CD8-positive, alpha-beta T cell (primary cell): ENCODE measurements at places on chromosomes 1 and 21.
A peak's percentile ranks its signal among the peaks of the same experiment; 100 is the strongest.

GRCh38 chr1:100039591-100039990, 69.8 kb downstream of the SLC35A3 start:
- no peak for DNase-seq

DNA sequence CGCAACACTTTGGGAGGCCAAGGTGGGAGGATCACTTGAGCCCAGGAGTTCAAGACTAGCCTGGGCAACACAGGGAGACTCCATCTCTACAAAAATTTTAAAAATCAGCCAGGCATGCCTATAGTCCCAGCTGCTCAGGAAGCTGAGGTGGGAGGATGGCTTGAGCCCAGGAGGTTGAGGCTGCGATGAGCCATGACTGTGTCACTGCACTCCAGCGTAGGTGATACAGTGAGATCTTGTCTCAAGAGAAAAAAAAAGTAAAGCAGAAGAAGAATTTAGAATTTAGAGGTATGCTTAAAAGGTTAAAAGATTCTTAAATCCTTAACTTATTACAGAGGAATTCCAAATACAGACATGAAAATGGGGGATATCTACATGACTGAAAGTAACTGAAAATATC, 79.5 kb downstream of the SMYD3 start:
- no peak for DNase-seq

DNA sequence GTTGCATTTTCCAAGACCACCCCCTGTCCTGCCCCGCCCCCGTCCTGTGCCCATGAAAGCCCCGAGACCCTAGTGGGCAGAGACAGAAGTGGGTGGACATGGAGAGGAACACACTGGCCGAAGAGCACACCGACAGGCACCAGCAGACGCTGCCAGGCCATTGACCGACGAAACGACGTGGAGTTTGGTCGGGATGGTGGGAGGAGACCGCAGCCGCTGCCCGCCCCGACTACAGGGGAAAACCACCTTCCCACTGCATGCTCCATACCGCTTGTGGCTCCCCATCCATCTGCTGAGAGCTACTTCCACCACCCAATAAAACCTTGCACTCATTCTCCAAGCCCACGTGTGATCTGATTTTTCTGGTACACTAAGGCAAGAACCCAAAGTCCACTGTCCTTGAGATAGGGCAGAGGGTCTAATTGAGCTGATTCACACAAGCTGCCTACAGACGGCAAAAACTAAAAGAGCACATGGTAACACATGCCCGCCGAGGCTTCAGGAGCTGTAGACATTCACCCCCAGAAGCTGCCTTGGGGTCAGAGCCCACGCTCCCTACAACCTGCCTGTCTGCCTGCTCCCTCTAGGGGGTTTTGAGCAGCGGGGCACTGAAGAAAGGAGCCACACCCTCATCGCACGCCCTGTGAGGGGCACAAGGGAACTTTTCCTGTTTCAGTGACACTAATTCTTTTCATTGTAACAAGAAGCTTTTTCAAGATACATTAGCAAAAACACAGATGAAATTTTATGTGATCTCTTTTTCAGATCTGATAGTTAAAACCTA, 81.2 kb upstream of the RAB3GAP2 start:
- DNase-seq: no peak

DNA sequence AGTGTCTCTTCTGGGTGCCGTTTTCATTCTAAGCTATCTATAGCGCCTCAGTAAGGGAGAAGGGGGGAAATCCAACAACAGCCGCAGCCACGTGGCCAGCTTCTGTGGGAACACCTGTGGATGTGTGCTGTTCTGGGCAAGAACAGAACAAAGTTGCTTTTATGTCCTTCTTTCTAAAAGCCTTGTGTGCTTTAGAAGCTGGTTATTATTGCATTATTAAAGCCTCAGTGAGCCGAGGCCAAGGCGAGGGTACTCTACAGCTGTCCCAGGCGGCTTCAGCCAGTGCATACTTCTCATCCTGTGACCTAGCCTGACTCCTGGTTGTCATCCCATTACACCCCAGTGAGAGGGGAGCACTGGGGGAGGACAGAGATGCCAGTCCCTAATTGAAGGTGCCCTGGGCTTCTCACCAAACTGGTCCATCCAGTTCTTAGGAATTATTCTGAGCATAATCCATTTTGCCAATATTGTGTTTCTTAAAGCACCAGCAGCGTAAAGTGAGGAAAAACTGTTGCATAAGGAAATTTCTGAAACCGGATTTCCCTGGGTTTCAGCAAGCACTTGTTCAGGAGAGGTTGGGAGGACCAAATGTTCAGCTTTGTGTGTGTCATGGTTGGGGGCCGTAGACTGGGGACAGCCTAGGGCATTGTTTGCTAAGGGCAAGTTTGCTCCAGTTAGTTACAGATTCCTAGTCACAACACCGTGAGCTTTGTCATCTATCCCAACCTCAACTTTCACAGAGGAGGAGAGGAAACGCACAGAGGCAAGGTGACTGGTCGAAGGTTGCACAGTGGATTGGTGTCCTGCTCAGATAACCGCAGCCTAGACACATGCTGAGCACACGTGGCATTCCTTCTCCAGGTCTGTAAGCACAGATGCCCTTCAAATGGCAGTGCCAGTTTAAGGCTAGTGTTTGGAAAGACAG, 61.0 kb upstream of the ATP1A1 start:
- DNase-seq: no peak

DNA sequence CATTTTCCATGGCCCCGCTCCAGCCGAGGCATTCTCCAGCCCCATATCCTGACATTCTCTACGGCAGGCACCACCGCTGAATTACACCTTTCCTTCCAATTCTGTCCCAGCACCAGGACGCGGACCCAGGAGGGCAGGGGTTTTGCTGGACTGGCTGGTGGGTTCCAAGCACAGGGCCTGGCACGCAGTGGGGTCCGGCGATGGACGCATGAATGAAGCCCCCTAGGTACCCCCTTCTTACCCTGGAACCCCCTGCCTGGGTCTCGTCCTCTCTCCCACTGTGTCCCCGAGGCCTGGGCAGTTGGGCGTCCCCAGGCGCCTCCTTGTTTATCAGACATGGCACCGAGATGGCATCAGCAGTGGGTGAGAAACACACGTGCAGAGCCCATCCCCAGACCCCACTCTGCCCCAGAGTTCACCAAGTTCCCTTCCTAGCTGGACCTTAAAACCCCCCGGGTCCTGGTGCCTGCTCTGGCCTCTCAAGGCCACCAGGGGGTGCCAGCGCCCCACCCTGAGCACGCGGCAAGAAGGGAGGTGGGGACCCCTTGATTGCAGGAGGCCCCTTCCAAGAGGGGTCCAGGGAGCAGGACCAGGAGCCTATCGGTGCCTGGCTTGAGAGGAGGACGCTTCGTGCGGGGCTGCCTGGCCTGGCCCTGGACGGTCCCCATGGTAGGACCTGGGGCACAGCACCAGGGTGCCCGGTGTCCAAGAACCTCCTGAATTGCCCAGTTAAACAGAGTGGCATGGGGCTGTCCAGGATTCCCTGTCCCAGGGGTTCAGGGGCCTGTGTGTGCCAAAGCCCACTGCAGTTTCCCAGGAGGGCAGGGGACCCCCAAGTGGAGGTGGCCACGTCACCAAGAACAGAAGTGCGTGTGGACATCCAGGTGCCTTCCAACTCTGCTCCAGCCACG, 46.1 kb downstream of the MEGF6 start:
- DNase-seq: peak; percentile 53

DNA sequence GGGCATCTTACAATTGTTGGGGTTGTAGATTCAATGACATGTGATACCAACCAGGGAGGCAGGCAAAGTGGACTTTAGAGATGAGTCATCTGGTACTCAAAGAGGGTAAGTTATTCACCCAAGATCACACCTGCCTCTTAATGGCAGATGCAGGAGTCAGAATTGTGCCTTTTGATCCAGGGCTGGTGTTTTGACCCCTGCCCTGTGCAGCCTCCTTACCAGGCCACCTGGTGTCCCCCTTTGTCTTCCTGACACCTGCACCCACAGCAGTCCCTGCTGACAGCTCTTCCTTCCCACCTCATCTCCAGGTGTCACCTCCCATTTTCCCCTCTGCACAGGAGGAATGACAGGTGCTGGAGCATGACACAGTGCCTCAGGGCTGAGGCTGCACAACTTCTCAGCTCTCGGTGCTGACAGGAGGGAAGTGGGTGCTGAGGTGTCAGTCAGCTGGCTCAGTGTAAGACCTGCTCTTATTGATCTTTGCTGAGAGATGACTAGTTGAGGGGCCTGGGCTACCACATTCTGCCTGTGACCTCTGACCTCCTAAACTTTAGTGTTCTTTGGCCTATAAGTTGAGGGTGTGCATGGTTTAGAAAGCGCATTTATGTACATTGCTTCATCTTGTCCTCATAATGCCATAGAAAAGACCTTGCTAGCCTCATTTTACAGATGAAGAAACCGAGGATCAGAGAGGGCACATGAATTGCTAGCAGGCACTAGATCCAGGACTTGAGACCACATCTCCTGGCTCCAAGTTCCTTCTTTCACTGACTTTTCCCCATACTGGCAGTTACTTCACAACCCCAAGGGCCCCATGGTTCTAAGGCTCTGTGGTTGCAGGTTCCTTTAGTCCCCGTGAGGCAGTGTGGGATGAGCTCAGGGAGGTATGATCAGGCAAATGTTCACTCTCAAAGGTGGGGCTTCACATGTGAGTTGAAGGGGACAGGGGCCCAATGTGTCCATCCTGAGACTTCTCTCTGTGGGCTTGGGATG, 31.3 kb downstream of the CACNA1E start:
- DNase-seq: no peak

DNA sequence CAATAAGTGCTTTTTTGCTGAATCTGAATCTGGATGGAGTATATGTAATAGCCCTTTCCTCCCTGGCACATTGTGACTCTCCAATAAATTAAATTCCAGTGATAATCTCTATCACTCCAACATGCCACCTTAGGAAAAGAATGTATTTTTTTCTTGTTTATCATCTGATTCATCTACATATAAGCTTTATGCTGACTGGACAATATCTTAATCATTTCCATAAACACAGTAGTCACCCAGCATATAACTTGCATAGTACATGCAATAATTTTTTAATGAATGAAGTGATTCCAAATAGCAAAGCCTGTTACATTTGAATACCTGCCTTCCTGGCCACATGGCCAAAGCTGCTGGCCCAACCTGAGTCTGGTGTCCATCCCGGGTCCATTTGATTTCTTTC, 477.6 kb upstream of the USP24 start:
- no peak for DNase-seq

DNA sequence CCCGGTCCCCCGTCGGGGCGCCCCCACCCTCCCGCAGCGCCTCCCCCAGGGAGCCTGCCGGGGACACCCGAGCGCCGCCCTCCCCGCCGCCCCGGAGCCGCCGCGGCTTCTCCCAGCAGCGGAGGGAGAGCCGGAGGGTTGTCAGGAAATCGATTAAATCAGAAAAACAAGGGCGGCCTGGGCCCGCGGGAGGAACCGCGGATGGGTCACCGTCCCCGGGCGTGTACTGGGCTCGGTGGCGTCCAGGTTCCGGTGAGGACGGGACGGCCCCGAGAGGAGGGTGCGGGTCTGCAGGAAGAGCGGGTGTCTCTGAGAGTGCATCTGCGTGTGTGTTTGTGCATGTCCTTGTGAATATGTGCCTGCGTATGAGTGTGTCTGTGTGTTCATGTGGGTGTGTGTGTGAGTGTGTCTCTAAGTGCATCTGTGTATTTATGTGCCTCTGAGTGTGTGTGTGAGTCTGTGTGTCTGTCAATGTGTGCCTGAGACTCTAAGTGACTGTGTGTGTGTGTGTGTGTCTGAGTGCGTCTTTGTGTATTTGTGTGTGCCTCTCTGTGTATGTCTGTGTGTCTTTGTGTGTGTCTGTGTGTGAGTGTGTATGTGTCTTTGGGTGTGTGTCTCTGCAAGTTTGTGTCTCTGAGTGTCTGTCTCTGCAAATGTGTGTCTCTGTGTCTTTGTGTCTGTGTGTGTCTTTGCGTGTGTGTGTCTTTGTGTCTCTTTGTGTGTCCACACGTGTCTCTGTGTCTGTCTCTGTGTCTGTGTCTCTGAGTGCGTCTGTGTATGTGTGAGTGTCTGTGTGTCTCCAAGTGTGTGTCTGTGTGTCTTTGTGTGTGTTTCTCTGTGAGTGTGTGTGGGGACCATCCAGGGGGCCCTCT, 1.1 kb downstream of the SPSB1 start:
- DNase-seq: peak; percentile 36

DNA sequence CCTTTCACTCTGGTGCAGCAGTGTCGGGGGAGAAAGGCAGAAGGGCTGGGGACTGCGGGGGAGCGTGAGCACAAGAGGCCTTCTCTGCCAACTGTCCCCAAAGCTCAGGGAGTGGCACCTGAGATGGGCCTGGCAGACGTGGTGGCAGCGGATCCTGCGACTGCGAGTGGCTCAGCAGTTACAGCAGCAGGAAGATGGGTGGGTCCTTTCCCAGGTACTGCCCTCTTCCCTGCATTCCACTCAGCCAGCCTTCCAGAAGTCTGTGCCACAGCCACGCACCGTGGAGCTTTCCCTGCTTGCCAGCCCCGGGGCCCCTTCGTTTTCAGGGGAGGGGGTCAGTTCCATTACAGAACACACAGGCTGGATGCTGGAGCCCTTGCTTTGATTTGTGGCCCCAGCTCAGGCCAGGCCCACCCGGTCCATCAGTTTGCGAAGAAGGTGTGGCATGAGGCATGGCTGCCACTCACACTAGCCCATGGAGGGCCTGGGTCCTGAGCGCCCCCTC, 17.2 kb downstream of the MTHFR start:
- no peak for DNase-seq

DNA sequence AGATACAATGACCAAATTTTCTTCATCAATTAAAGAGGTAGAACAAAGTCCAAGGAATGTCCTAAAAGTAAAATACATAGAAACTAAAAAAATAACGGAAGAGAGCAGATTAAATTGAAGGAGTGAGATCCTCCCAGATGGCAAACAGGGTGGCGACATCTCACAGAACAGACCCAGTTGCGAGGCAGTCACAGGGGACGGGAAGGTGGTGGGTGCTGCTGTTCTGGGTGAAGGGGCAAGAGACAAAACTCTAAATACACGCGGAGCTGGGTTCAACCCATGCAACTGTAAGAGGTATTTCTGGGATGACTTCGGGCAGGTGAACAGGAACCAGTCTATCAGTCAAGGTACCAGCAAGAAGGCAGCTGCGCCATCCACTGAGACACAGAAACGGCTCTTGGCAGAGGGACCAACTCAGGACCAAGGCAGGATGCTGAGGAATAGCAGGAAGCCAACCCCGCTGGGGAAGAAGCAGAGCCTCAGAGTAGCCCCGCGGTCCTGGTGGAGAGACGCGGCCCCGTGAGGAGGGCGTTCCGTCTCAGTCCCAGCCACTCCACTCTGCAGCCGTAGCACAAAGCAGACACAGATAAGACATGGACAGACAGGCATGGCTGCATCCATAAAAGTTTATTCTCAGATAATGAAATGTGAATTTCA, 32.2 kb downstream of the WDR4 start:
- DNase-seq: no peak

- DNase-seq: no peak
These were observed 2.0 kb downstream of the RPRD2 start for GRCh38 chr1:150365941-150366340.

- DNase-seq: no peak
These were observed 2.2 kb downstream of the SH3BP5L start for GRCh38 chr1:248823517-248824001.

GRCh38 chr1:29677028-29678024, 441.0 kb downstream of the PTPRU start:
- no peak for DNase-seq

DNA sequence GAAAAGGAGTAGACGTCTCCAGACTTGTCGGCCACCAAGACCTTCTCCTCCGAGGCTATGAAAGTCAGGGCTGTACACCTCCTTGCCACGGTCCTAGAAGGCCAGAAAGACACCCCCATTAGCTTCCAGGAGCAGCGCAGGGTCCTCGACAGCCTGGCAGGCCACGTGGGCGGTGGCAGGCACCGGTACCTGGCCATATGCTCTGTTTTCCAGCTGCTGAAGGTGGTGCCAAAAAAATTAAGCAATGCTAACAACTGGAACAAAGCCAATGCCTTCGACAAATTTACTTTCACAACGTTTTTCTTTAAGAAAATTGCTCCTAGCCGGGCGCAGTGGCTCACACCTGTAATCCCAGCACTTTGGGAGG, 15.9 kb downstream of the WDR4 start:
- no peak for DNase-seq
